Anterior cingulate cortex (tissue), 58 donors: ENCODE measurements at places on chromosomes 1 and 21.

DNA sequence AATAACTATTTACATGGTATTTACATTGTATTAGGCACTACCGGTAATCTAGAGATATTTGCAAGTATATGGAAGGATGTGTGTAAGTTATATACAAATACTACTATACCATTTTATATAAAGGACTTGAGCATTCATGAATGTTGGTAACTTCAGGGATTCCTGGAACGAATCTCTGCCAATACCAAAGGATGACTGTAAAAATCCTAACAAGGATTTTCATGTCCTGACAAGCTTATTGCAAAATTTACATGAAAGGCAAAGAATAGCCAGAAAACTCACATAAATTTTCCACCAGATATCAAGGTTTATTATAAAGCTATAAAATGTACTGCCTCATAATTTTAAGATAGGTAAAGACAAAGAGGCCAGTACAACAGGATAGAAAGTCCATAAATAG is 325.2 kb upstream of the NRIP1 start:
- DNase-seq: no peak

DNA sequence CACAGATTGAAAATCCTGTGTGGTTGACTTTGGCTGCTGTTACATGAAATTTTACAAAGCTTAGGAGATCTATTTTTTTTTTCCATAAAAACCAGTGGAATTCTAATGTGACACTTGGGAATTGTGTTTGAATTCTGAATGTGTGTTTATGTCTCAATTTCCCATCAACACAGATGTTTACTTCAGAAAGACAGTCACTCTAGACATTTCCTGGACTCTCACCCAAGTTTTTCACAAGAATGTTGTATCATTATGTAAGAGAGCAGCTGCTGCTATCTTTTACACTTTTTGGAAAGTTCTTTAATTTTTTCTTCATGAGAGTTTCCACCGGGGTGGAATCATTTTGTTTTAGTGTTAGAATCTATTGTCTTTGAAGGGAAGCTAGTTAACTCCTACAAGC is 210.1 kb downstream of the GIPC2 start:
- no peak for DNase-seq

DNA sequence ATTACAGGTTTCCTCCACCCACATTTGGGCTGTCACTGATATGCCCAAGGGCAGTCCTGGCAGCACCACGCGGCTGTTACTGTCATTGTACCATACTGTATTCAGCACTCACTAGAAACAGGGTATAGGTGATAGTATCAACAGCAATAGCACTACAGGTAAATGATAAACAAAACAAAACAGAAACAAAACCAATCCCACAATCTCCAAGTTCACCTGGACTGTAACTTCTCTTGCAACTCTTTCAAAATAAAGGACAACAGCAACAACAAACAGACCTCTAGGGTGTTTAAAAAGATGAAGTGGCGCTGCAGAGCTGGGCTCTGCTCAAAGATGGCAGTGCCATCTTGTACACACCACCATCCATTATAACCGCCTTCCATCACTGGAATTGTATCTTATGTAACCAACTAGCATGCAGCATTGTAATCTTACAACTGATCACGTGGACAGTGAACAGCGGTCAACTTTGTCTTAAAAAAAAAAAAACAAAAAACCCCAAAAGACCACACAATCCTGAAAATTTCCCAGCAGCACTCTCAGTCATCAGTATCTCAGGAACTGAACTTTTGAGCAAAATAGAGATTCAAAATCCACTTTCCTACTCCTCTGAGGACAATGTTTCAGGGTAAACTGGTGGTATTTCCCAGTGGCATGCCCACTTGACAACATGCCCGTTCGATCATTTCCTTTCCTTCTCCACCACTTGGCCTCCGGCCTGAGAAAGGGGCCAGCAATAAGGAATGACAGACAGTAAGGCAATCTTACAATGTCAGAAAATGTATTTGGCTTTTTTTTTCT is 3.8 kb downstream of the IRF2BP2 start:
- DNase-seq: no peak

- no peak for DNase-seq
Measured at GRCh38 chr1:244863491-244864252, 671 bp downstream of the HNRNPU start.

GRCh38 chr1:47577303-47578025 is 139.6 kb downstream of the FOXD2 start:
- DNase-seq: no peak

DNA sequence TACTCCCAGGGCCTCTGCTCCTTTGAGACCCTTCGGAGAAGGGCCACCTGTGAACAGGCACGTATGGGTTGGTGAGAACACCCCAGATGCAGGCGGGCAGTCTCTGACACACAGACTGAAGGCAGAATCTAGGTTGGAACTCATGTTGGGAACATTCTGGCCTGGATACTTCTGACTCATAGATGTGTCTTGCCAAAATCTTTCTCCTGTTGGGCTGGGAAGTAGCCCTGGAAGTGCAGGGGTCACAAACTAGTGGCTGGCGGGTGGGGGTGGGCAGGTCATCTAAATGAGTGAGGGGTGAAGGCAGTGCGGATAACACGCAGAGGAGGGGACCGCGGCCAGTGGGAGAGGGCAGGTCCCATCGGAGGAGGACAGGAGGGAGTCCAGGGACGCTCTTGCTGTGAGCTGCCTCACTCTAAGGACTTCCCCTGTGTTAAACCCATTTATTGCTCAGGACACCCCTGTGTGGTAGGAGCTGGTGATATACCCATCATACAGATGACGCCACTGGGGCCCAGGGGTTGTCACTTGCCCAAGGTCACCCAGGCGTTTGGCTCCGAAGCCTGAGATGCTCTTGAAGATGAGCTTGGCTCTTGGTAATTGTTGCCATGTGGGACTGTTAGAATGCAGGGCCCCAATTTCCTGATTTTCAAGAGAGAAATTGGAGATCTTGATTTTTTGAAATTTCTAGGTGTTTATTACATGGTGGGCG is 181.0 kb downstream of the PTPRU start:
- no peak for DNase-seq

GRCh38 chr1:222068937-222069336 is 327.0 kb upstream of the DUSP10 start:
- no peak for DNase-seq

DNA sequence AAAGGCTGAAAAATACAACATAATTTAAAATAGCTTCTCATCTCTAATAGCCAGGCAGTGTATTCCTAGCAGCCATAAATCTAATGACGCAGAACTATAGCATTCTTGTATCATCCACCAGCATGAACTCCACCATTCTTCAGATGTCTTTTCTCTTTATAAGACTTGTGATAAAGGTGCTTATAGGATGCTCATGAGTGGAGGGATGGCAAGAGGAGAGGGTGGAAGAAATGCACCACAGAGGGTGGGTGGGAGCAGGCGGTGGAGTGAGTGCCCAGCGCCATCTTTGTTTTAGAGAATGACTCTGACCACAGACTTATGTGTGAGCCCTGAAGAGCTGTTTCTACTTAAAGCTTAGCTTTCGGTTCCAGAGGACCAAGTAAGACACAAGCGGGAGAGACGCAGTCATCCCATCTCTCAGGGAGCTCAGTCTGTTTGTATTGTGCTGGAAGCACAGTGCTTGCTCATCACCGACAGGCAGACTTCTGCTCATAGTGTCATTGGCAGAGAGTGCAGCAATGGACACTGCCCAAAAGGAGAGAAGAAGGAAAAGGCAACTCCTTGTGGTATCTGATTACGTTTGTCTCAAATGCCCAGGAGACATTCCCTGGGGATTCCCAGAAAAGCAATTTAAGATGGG is 65.6 kb downstream of the KCNJ15 start:
- no peak for DNase-seq

GRCh38 chr1:231338270-231339128 is at the start of gene SPRTN:
Gene SPRTN, plus strand, starts transcription at chr1:231338293. Its CDS starts 91 bp downstream, at chr1:231338384.
- no peak for DNase-seq

- no peak for DNase-seq
Measured at GRCh38 chr1:36532810-36533401, 50.2 kb upstream of the CSF3R start.

DNA sequence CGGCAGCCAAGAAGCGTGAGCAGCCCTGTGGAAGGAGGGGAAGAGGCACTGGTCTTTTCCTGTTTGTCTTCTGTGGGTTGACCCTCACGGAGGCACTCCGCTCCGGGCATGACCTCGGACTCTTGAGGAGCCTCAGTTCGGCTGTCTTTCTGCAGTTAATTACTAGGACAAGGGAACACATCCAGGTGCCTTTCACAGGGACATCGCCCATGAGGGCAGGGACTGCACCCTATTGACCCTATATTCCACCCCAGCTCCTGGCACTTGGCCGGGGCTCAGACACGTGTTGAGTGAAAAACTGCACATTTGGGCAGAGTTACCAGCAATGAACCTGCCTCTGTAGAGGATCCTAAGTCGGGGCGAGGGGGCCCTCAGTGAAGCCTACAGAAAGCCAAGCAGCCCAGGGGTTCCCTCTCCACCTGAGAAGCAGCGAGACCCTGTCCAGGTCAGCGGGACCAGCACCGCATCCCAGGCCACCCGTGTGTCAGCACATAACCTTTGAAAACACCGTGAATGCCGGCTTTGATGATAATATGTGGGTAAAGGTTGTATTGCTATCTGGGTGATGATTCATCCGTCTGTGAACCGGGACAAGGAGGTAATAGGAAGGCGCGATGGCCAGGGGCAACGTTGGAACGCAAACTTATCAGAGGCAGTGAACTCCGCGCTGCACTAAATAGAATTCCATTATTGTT is 161.4 kb upstream of the ARHGEF16 start:
- no peak for DNase-seq

- DNase-seq: no peak
Measured at GRCh38 chr1:227890451-227891222, 57.1 kb downstream of the WNT9A start.

- no peak for DNase-seq
Measured at GRCh38 chr1:20507248-20507563, 745 bp downstream of the MUL1 start.

- DNase-seq: no peak
Measured at GRCh38 chr1:62962014-62962812, 178.3 kb downstream of the ATG4C start.

DNA sequence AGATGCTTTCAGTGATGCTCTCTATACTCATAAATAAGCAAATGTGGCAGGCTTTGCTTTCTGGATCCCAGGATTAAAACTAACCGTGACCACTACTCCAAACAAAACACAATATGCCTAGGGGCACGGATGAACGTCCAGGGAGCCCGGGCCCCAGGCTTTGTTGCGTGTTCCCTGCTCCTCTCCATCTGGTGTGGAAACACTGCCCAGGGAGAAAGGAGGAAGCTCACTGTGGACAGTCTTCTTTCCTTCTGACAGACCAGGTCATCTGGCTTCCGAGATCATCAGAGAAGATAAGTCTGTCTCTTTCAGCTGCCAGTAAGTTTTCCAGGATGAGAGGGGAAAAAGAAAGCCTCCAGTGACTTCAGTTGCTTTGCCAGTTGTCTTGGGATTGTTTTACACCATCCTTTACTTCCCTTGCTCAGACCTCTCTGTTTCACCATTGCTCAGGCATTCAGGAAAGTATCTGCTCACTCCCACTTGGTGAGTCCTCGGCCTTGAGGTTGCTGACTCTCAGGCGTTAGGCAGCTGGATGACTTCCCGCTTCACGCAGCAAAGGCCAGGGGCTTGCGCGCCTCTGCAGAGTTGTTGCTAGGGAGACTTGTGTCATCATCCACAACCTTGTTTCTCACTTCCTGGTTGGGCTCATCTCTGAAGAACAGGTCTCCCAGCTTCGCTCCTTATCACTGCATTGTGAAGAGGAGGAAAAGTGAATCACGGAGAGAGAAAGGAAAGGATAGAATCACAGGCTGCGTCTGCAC is 20.6 kb upstream of the PGD start:
- DNase-seq: no peak

DNA sequence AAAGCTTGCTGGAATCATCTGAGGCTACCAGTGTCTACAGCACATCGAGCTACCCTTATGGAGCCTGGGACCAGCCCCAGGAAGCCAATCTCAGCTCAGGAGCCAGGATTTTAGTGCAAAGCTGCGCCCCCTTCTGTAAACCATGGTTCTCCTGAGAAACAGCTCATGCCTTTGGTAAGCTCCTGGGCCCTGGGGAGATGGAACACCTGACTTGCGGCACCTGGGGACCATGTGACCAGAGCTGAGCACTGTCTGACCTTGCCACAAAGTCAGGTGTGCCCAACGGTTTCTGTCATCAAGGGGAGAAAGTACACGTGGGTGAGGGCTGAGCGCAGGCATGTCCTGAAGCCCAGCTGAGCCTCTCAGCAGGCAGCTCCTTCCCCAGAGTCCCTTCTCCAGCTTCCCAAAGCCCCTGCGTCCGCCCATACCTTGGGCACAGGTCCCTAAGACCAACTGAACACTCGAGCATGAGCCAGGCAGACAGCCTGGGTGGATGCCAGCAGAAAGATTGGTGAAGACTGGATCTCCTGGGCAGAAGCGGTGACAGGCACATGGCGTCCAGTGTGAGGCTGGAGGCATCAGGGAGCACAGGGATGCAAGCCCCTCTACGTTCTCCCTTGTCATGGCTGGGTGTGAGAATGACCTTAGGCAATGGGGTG is 57.9 kb upstream of the TENT5B start:
- DNase-seq: no peak

DNA sequence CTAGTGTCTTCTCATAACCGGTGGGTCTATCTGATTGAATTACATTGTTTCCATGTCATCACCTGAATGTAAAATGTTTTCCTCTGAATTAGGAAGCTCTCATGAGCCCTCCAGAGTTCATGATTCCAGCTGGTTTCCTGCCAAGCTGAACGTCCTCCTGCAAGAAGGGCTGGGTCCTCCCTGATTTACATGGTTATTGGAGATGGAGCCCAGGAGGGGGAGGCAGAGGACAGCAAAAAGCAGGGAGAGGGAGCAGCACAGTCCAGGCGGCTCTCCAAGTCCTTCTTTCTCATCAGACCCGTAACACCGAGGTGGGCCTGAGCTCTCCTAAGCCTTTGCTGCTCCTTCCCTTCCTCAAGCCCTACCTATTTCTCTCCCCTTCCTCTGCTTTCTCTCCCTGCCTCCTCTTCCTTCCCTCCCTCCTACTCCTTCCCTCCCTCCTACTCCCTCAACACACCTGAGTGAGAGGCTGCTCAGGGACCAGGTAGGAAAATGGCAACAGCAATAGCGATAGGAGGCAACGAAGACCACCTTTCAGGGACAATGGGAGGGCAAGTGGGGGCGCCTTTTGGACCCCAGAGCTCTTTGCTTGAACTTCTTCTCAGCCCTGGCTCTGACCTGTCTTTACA is 265.9 kb downstream of the PRDM2 start:
- peak; percentile 48 for DNase-seq

DNA sequence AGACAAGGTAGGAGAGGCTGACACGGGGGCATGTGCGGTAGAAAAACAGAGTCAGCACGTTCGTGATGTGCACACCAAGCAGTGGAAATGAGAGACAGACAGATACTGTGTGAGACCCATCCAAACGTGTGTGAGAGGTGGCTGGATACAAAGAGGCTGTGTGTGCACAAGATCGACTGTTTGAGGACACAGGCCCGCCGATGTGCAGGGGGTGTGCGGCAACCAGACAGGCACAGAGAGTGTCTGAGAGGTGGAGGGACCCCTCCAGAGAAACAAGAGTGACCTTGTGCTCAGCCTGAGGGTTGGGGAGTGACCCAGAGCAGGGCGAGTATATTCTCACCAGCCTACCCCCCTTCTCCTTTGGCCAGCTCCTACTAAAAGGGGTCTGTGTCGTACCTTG is 97.8 kb upstream of the IPO9 start:
- DNase-seq: peak; percentile 30
